ENCODE measurements at places on chromosomes 4 and X.

GRCh38 chr4:42655921-42656678, 805 bp downstream of the ATP8A1 start:
- no peak for DNase-seq

DNA sequence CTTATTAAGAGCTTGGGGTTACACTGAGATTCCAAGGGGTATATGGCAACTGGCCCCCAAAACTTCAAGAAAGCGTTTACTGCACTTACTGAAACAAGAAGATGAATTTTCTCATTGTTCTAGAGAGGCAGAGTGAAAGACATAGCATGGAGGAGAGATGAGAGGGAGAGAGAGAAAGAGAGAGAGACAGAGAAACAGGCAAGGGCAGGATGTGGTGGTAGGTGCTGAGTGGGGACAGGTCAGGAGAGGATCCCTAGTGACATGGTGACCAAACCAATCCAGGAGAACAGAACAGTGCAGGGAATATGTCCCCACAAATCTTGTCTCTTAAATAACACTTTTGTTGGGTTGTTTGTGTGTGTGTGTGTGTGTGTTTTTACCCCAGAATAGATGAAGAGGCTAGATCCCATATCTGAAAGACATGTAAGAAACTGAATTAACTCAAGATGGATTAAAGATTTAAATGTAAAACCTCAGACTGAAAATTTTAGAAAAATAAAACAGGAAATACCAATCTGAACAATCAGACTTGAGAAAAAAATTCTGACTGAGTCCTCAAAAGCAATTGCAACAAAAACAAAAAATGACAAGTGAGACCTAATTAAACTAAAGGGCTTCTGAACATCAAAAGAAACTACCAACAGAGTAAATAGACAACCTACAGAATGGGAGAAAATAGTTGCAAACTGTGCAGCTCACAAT, 202.2 kb downstream of the QDPR start:
- DNase-seq: no peak

DNA sequence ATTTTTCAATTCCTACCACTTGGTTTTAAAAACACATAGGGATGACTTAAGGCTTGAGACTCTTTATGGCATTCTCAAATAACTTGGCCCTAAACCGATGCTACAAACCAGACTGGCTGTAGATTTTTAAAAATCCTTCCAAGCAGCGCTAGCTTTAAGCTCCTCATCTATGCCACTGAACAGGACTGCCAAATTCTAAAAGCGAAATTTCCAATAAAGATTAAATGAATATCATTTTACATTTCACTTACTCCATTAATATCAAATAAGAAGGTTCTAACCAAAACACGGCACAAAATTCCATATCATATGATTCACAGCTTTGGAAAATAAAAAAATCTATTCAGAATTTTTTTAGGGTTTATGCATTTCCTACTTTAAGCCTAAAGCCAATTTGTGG, 134.2 kb downstream of the FANCB start:
- no peak for DNase-seq

DNA sequence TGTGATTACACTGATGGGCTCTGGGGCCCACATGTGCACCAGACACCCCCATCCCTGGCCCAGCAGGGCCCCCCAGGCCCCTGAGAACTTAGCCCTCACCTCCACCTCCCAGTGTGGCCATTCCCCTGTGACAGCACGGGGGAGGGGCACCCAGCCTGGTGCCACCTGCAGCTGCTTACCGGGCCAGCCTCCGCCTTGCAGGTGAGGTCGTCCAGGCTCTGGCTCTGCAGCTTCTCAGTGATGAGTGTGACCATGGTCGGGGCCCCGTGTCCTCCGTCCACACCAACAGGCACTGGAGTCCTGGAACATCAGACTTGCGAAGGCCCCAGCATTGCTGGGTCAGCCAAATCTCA, 15.6 kb downstream of the FAM53A start:
- no peak for DNase-seq

DNA sequence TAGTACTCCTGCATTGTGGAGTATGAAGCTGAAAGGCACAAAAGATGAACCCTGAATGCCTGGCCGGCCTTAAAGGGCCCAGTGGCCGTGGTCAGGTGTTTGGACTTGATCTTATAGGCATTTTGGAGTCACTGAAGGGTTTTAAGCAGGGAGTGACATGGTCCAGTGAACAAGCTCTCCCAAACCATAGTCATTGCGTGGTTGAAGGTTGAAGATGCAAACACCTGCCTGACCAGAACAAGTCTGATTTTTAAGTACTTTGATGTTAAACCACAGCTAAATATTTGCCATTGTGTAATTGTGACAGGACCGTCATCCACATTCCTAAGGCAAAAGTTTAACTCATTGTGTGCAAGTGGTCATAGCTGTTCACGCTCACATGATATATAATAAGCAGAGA, 3.3 kb downstream of the STK32B start:
- no peak for DNase-seq

DNA sequence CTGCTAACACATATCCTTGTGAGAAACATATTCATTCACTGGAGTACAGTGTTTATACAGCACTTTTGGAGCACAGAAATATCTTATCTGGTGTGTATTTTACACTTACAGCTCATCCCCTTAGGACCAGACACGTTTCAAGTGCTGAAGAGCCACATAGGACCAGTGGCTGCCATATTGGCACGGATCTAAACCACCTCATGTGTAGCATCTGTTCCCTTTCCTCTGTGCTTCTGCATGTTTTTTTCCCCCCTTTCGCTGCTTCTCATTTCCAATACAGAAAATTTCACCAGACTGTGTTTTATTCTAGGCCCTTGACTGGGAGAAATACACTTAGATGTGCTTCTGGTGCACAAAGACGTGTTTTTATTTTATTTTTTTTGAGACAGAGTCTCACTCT, 69.7 kb upstream of the RBMX start:
- no peak for DNase-seq

DNA sequence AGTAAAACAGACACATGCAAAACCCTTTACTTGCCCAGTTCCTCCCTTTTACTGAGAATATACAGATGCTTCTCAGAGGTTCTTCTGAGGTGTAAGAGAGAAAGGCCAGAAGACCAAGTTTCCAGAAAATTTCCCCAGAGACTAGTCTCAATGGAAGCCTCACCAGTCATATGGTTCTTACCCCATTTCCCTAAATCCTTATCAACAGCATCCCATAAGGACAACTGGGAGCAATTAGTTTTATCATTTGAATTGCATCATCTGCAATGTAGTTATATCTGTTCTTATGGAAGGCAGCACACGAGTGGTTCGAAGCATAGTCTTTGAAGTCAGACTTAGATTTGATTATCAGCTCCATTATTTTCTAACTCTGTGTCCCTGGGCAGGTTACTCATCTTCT, 203.6 kb upstream of the PPARGC1A start:
- no peak for DNase-seq
